ENCODE measurements at places on chromosomes 2 and 18.

DNA sequence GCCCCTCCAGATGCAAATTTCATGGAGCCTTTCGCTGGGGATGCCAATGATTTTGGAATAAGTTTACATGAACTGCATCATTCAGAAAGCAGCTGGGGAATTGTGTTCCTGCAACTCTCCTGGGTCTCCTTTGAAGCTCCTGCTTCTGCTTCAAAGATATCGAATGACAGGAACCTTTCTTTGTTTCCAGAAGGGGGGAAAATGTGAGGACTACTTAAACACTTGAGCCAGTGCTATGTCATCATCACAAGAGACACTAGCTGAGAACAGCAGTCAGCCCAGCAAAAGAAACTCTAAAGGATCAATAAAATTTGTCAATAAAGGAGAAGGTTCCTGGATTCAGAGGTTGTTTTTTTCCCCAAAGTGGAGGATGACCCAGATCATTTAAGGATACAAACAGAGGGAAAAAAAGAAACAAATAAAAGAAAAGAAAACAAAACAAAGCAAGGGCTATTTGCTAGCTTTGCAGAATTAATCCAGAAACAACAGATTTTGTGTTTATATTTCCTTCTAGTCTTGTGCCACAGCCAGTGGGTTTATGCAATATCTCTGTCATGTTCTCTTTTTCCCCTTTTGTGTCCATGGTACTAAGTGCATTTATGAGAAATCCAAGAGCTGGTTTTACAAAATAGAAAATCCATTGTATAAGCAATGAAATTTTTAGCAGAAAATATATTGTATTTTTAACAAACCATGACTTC lies 463.7 kb downstream of the CDH2 start:
- DNase-seq = no peak

DNA sequence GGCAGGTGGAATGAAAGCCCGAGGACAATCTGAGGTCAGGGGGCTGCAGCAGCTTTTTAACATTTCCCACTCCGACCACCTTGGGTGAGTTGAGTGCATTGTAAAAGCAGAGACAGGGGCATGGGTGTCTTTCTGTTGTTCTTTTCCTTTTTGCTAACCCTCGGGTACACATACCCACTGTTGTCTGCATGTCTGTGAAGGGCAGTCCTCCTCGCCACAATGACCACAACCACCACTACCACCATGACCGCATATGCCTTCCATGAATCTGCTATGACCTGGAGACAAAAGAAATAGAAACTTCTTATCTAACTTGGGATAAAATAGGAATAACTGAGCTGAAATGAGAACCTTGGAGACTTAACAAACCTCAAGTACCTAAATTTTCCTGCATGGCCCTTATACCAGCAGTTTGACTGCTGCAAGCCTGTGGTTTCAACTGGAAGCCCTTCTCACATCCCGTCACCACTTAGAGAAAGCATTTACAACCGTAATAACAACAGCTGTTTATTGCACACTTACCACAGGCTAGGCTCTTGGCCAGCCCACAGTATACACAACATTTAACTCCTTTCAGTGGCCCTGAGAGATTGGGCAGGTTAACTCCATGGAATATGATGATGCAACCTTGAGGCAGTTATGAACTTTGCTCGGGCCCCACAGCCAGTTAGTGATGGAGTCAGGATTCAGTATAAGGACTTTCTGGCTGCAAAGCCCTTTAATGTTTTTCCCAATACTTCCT lies 80.3 kb downstream of the GYPC start:
- no peak for DNase-seq

DNA sequence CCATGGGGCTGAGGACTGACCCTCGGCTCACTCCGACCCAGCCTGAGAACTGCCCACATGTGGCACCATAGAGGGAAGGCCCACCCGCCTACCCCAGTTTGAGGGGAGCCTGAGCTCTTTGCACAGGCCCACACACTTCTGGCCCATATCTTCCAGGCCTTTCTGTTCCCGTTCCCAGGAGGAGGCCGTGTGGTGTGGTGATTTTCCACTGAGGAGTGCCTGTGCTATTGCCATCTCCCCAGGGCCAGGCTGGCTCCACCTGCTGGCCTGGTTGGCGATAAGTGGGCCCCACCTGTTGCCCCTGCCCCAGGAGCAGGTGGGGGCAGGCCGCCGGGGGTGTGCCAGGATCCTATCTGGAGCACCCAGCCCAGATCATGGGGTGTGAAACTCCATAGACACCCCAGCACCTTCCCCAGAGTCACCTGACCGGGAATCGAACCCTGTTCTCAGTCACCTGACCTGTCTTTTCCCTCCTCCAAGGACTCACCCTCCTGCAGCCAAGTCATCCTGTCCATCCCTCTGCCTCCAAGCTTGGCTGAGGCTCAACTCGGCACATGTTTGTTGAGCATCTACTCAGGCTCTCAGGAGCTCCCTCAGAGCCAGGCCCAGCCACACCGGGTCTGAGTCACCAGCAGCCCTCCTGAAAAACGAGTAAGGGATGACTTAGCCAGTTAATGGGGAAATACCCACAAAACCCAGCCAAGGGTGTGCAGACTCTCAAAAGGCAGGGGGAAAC lies 120.1 kb downstream of the CYP26B1 start:
- DNase-seq = no peak

GRCh38 chr2:55268288-55268906 lies 634 bp downstream of the MTIF2 start:
- no peak for DNase-seq

- no peak for DNase-seq
Measured at GRCh38 chr2:109059474-109060165, 69.4 kb upstream of the SH3RF3 start.

DNA sequence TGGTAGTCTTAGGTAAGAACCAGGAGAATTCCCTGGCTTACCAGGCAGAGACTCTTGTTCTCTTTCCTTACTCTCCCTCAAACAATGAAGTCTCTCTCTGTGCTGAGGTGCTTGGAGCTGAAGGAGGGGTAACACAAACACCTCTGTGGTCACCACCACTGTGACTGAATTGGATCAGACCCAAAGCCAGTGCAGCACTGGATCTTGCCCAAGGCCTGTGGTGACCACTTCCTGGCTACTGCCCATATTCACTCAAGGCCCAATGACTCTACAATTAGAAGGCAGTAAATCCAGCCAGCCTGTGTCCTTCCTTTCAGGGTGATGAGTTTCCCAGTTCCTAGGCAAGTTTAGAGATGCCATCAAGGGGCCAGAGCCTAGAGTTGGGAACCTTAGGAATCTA lies 706.8 kb downstream of the SLC4A3 start:
- no peak for DNase-seq

GRCh38 chr2:133888621-133889219 lies 320.5 kb upstream of the NCKAP5 start:
- no peak for DNase-seq

DNA sequence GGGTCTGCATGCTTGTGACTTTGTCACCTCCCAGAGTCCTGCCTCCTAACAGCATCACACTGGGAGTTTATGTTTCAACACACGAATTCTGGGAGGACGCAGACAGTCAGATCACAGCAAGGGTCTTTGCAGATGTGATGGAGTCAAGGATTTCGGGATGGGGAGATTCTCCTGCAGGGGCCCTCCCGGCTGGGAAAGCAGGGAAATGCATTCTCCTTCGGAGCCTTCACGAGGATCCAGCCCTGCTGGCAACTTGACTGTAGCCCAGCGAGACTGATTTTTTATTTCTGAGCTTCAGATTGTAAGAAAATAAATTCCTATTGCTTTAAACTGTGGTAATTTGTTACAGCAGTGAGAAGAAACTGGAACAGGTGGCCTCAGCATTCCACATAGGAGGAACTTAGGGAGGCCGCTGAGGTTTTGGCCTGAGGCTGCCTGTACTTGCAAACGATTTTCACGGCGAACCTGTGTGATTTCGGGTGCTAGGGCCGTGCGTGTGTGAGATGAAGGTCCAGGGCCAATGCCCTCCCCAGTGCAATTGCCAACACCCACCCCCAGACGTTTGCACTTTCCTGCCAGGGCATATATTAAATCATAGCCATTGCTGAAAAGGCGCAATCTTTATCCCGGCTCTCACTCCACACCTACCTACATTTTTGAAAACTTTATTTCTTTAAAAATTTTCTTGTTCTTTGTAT lies 79.8 kb downstream of the ASB1 start:
- no peak for DNase-seq

DNA sequence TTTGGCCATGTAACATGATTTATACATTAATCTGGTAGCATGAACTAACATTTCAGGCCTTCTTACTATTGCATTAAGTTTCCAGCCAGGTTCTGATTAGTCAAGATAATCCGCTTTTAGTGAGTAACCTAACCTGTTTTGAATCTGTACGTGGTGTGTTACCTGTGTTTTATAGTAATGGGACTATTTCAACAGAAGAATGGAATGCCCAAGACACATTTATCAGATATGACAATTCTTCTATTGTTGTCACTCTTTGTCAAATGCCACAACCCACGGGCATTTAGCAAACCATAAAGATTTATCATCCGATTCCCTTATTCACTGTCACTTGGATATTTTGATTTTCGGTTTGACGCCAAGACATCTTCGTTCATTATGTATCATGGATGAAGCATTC lies 117.9 kb downstream of the ETAA1 start:
- no peak for DNase-seq

DNA sequence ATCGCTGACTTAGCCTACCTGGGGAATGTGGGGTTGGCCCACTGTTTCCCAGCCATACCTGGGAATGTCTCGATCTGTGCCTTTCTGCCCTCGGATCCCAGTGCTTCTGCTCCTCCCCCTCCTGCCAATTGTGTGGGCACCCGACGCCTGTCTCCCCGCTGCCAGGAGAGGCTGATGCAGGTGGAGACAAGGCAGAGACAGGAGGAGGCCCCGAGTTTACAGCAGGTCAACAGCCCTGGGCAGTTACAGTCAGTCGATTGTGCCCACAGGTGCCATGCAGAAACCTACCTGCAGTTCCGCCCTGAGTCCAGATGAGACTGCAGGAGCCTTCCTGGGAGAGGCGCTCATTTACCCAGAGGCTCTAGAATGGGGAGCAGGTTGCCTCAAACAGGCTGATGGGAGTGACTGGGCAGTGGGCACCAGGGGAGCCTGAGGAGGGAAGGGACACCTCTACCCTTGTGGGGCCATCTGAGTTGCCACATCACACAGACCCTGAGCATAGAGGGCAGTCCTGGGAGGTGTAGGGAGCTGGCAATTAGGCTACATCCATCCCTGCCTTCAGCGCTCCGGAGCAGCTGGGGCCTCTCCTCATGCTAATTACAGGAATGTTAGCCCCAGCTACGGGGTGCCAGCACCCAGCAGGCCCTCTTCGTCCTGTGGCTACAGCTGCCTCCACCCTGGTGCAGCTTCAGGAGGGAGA lies 300.1 kb downstream of the NDUFA10 start:
- no peak for DNase-seq

DNA sequence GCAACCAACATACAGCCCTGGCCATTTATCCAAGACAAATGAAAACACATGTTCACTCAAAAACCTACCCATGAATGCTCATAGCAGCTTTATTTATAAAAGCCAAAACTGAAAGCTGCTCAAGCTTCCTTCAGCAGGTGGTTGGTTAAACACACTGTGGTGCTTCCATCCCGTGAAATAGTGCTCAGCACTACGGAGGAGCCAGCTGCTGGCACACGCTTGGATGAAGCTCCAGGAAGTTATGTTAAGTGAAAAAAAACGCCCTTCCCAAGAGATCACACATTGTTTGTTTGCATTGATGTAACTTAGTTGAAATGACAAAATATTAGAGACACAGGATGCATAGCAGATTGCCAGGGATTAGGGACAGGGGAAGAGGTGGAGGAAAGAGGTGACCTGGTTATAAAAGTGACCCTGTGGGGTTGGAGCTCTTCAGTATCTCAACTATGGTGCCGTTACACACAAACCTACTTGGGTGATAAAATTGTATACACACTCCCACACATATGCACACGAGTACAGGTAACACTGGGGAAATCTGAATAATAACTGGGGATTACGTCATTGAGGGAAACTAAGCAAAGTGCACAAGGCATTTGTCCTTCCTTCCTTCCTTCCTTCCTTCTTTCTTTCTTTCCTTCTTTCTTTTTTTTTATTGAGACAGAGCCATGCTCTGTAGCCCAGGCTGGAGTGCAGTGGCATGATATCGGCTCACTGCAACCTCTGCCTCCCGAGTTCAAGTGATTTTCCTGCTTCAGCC lies 6.2 kb upstream of the ALPG start:
- no peak for DNase-seq

DNA sequence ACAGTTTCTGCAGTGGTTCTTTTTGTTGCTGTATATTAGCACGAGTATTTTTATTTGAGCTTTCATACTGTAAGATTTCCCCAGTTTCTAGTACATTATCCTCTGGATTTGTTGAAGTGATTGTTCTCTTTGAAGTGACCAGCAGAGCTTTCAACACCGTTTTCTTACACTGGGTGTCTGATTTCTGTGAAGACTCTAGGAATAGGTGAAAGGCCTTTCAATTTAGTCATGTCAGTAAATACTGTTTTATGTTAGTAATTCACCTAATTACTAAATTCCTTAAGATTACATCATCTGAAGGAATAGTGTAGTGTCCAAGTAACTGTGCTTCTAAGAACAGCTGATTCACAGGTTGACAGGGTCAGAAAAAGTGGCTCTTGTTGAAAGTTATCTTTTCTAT lies 2.3 kb downstream of the PPM1B start:
- no peak for DNase-seq

DNA sequence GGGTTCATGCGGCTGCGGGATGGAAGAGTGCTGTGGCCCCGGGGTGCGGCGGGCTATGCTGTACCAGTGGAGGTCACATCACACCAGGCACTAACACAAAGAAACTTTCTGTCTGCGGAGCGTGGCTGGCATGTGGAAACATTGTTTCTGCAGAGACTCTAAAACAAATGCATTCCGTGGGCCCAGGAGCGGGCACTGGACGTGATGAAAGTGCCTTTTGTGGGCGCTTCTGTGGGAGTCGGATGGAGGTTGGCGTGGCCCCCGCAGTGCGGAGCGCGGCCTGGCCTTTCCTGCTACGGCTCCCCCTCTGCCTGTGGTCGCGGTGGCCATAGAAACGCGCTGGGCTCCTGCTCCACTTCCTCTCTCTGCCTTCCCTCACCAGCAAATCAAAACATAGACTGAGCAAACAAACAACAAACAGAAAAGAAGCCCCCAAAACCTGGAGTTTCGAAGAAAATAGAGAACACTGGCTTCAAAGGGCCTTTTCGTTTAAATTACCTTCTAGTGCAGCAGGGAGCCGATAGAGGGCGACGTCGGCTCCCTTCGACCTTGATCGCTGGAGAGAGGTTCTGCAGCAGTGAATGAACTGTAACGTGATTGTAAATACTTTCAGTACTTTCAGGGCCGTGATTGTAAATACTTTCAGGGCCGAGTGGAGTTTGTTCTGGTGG lies 51.4 kb downstream of the KIF5C start:
- peak; percentile 19 for DNase-seq

GRCh38 chr2:109143214-109144187 lies 14.5 kb downstream of the SH3RF3 start:
- peak; percentile 22 for DNase-seq

- DNase-seq = no peak
Measured at GRCh38 chr2:238461051-238461450, 34.3 kb downstream of the ASB1 start.

DNA sequence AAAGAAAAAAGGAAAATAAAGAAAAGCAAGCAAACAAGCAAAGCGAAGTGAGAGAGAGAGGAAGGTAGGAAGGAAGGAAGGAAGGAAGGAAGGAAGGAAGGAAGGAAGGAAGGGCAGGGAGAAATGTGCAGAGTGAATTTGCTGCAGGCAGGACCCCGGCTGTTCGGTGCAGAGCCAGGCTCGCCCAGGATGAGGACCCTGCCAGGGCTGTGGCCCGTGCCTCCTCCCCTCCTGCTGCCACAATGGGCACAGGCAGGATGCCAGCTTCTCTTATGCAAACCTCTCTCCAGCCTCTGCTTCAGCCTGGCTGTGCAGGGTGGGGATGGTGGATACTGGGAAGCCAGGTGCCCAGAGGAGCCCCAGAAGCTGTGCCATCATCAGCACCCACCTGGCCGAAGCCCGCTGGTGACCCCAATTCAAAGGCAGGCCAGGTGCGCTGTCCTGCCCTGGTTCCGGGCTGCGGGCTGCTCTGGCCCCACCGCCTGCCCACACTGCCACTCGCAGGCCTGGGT lies 3.2 kb downstream of the GPR17 start:
- DNase-seq = no peak

Measured in activated T-cell treated with anti-CD3 and anti-CD28 coated beads for 1 hour (primary cell).